ENCODE measurements at places on chromosomes 2 and 18.

GRCh38 chr2:194802589-194802988, 854.4 kb upstream of the SLC39A10 start:
- no peak for DNase-seq

DNA sequence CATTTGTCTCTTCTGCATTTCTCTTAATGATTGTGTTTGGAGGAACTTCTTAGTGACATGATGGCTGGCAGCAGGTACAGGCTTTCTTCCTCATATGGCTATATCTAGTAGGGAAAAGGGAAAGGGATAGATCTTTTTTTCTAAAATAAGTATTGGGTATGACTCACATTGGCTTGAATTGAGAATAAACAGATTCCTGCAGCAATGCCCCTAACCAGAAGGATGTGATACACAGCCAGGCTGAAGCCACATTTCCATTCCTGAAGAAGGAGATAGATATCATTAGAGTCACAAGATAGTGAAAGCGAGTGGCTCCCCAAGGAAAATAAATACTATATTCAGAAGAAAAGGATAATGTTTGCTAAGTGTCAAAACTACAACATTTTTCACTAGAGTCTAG, 61.1 kb downstream of the VWC2L start:
- DNase-seq = no peak

- DNase-seq = no peak
Observed at GRCh38 chr2:113183703-113184102, 9.9 kb downstream of the PSD4 start.

DNA sequence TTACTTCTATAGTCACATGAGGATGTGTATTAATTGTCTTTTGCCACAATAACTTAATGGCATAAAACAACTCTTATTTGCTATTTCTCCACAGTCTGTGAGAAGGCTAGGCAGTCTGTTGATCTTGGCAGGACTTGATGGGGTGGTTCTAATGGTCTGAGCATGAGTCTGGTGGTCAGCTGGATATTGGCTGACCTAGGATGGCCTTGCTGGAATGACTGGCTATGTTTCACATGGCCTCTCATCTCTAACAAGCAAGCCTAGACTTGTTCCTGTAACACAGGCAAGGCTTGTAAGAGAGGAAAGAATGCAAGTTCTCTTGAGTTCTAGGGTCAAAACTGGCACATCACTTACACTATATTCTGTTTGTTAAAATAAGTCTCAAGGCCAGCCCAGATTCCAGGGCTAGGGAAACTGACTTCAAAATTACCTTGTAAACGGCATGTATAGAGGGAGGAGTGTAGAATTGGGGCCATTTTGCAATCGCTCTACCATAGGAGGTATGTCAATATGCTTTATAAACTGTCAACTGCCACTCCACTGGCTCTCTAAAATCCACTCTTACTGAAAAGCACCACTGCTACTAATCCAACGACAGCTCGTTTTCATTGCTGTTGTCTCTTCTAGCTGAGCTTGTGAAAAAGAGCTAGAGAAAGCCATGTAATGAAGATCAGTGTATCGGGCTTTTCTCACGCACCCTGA, 325.0 kb upstream of the PKDCC start:
- DNase-seq = no peak

DNA sequence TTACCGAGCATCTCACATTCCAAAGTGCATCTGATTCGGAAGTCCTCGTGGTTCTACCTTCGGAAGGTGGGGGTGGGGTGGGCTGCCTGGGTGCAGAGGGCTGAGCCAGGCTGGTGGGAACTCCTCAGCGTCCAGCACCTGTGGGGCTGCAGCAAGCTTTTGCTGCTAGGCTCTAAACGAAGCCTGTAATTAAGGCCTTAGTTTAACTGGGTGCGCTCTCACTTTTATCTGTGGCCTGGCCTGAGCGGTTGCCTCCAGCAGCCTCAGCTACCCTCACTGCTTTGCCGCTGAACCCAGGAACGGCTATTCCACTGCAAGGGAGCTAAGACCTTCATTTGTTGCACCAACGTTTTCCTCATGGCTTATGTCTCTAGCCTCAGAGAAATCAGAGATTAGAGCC, 48.4 kb downstream of the TMEM17 start:
- no peak for DNase-seq

GRCh38 chr2:200026332-200027230, 71.2 kb downstream of the MAIP1 start:
- DNase-seq = no peak

GRCh38 chr2:39948016-39948719, 169.1 kb upstream of the THUMPD2 start:
- no peak for DNase-seq

DNA sequence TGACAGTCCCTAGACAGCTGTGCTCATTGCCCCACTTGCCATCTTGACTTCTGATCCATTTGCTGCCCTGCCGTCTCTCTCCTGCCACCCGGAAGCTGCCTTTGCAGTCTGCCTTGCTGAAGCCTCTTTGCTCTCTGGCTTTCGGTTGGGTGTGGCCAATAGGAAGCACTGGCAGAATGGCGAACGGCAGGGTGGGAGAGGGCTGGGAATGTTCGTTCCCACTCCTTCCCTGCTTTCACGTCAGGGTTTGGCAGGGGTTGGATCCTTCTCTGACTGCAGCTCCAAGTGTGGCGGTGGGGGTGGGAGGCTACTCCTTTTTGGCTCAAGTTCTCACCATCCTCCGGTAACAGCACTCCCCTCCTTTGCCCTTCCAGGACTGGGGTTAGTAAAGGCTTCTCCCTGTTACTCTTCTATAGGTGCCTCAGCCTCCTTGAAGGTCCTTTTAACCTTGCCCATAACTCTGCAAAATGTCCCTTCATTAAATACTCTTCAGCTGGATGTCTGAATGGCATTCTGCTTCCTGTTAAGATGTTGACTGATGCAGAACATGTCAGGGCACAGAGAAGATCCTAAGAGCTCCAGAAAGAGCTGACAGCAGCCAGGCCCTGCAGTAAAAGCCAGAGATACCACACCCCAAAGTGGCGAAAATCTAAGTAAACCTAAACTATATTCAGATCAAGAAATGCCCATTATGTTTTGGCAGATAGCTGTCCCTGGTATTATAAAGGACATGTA, 299.7 kb downstream of the CDCA7 start:
- no peak for DNase-seq

DNA sequence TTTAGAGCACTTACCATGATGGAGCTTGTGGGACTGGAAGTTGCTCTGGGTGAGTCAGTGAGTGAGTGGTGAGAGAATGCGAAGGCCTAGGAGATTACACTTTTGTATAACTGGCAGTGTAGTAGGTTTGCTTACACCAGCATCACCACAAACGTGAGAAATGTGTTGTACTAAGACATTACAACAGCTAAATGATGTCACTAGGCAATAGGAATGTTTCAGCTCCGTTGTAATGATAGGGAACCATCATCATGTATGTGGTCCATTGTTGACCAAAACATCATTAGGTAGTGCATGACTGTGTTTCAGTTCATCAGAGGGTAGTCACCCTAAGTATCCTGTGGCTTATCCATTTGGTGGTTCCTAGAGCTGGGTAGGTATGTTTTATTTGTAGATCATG, 11.9 kb downstream of the ZNF407 start:
- no peak for DNase-seq

- DNase-seq = no peak
Observed at GRCh38 chr2:63738019-63738418, 103.7 kb upstream of the UGP2 start.

DNA sequence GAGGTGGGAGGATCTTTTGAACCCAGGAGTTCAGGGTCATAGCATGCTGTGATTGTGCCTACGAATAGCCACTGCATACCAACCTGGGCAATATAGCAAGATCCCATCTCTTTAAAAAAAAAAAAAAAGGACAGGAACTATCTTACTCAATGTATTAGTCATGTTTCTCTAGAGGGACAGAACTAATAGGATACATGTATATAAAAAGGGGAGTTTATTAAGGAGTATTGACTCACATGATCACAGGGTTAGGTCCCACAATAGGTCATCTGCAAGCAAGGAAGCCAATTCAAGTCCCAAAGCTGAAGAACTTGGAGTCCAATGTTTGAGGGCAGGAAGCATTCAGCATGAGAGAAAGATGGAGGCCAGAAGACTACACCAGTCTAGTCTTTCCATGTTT, 18.8 kb upstream of the CASP10 start:
- no peak for DNase-seq

Data from CD8-positive, alpha-beta memory T cell (primary cell).